ENCODE measurements at places on chromosomes 7 and 10. TPM values are rescaled to one million over a fixed set of nuclear protein-coding genes. Genes with fewer than 3 reads are reported as not detected.

- no peak overlapping the region for H3K27ac ChIP-seq
- no peaks in the 10 kb centered on the region for H3K4me1 ChIP-seq
- no peaks in the 10 kb centered on the region for H3K36me3 ChIP-seq
- no peak overlapping the region for H3K4me3 ChIP-seq
- H3K27me3 ChIP-seq = no peaks in the 10 kb centered on the region
These were observed 40.4 kb upstream of the STEAP4 start for GRCh38 chr7:88347090-88347489.

The ARHGAP21 gene
- 35.2 TPM for total RNA-seq

GRCh38 chr7:36749282-36749960 is 25.1 kb upstream of the AOAH start:
- DNase-seq = no peak
- H3K4me3 ChIP-seq = no peak overlapping the region
- no peaks in the 10 kb centered on the region for H3K4me1 ChIP-seq

- no peaks in the 10 kb centered on the region for H3K27me3 ChIP-seq
- no peaks in the 10 kb centered on the region for H3K36me3 ChIP-seq
- DNase-seq = no peak
- no peaks in the 10 kb centered on the region for H3K4me1 ChIP-seq
- H3K27ac ChIP-seq = no peak overlapping the region
These were observed 85.5 kb upstream of the LRRC4 start for GRCh38 chr7:128116740-128117139.

- no peaks in the 10 kb centered on the region for H3K27me3 ChIP-seq
- no peak for DNase-seq
- H3K27ac ChIP-seq = no peak overlapping the region
- no peak overlapping the region for H3K4me3 ChIP-seq
These were observed 307.6 kb upstream of the SEMA3A start for GRCh38 chr7:84502239-84502638.

DNA sequence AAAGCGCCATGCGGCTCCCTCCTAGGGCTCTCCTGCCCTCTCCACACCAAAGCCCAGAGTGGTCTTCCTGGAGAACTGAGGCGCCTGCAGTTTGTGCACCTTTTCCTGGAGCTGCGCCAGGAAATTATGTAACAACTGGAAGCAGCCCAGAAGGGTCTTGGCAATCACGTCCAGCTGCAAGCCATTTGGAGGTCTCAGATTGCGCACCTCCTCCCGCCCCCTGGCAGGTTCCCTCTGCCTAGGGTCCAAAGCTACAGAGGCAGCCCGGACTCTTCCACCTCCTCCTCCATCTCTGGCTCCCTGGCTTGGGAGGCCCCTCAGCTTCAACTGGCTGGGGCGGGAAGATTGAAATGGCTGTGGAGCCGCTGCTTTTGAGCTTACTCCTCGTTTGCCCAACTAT is 34.0 kb upstream of the SFTPD start:
- H3K36me3 ChIP-seq = no peaks in the 10 kb centered on the region
- no peak overlapping the region for H3K27ac ChIP-seq
- peaks cover 7% of the 10 kb centered on the region for H3K4me1 ChIP-seq
- H3K27me3 ChIP-seq = no peaks in the 10 kb centered on the region

The NRAP gene
- 2,174 TPM for total RNA-seq

The STOX1 gene
- 2.4 TPM for total RNA-seq

The PLEKHS1 gene
- total RNA-seq = not detected

DNA sequence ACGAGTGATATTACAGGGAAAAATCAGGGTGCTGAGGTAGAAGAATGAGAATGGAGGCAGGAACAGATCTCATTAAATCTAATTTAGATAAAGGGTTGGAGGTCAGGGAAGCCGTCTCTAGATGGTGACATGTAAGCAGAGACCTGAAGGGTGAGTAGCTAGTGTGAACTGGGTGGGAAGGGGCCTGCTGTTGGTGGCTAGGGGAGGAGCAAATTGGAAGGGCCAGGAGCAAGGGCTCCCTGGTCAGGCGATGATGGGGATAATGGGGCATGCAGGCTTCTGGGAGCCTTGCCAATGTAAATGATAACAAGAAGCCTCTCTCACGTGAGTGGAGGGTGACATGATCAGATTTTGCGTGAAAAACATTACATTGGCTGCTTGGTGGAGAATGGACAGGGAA is 76.3 kb downstream of the WDFY4 start:
- no peak overlapping the region for H3K27ac ChIP-seq
- no peaks in the 10 kb centered on the region for H3K4me1 ChIP-seq
- no peak for DNase-seq
- H3K36me3 ChIP-seq = no peaks in the 10 kb centered on the region

DNA sequence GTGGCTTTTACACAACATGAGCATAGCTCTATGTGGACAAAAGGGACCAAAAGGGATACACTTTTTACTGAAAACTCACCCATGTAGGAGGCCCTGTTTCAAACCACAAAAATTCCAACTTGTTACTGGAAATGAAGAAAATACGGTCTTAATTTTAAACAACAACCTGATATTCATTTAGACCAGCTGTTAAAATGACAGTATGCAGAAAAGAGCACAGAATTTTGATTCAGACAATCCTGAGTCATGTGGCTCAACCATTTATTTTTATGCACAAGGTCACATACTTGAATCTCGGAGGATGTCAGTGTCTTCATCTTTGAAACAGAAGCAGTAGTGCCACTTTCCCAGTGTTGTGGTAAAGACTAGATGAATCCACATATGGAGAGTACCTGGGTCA is 426.5 kb upstream of the NFE2L3 start:
- no peak overlapping the region for H3K4me3 ChIP-seq
- peaks cover 12% of the 10 kb centered on the region for H3K4me1 ChIP-seq
- no peaks in the 10 kb centered on the region for H3K27me3 ChIP-seq
- H3K27ac ChIP-seq = no peak overlapping the region
- no peak for DNase-seq

DNA sequence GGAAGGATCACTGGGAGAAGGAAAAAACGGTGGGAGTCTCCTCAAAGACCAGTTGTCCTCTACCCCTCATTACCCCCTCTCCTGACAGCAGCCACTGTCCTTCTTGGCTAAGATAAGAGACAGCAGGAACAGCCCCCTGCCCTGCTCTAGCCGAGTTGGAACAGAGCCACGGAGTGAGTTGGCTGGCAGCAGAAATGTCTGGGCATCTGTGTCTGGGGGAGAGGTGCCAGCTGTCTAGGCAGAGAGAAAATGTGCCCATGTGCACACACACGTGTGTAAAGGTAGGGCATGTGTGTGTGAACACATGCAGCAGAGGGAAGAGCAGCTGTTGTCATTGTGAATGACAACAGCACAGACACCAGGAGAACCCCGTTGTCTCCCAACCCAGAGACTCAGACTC is 9.4 kb upstream of the HILPDA start:
- H3K36me3 ChIP-seq = no peaks in the 10 kb centered on the region
- H3K4me1 ChIP-seq = no peaks in the 10 kb centered on the region
- no peak overlapping the region for H3K27ac ChIP-seq
- H3K27me3 ChIP-seq = no peaks in the 10 kb centered on the region

- no peak overlapping the region for H3K4me3 ChIP-seq
- H3K4me1 ChIP-seq = no peaks in the 10 kb centered on the region
- DNase-seq = peak; percentile 21
- H3K27me3 ChIP-seq = no peaks in the 10 kb centered on the region
- H3K27ac ChIP-seq = no peak overlapping the region
These were observed 6.1 kb upstream of the VCL start for GRCh38 chr10:73991884-73992245.

DNA sequence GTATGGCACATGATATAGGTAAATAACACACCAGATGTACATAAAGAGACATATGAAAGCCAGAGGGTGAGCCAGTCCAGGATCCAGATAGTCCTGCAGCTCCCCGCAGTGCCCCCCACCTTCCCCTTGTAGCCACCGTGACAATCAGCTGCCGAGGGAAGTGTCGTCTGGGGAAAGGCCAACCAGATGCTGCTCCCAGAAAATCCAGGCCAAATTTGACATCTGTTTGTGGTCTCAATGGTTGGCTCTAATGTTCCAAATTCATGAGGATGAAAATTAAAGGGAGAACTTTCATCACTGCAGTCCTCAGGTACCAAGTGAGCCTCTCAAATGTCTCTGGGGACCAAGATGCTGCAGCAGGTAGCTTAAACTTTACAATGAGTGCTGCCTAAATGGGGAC is 210.3 kb downstream of the PTEN start:
- H3K27ac ChIP-seq = no peak overlapping the region
- no peaks in the 10 kb centered on the region for H3K27me3 ChIP-seq
- H3K4me3 ChIP-seq = no peak overlapping the region
- no peak for DNase-seq

GRCh38 chr10:97040706-97041105 is 145.1 kb downstream of the SLIT1 start:
- H3K27me3 ChIP-seq = no peaks in the 10 kb centered on the region
- no peaks in the 10 kb centered on the region for H3K36me3 ChIP-seq
- no peak overlapping the region for H3K4me3 ChIP-seq
- no peak overlapping the region for H3K27ac ChIP-seq
- DNase-seq = no peak

The EGR2 gene
- 1.2 TPM for total RNA-seq

- H3K4me1 ChIP-seq = no peaks in the 10 kb centered on the region
- no peaks in the 10 kb centered on the region for H3K27me3 ChIP-seq
- no peak overlapping the region for H3K27ac ChIP-seq
- no peak overlapping the region for H3K4me3 ChIP-seq
- DNase-seq = no peak
These were observed 23.5 kb downstream of the CH25H start for GRCh38 chr10:89183571-89183970.

The NRCAM gene
- 1.1 TPM for total RNA-seq

DNA sequence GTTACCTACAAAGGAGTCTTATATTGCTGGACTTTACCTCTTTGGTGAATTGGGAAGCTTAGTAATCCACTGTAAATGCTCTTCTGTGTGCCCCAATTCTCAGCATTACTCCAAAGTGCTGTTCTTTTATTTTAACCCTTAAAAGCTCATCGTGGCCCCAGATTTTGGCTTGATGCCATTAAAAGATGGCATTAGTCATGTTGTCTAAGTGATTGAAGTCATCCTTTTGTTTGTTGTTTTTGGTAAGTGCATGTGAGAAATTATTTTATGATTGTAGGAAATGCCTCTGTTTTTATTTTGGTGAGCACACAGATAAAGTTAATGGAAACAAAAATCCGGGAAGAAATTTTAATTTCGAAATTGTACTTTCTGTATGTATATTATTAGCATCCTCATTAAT is 82.5 kb upstream of the GATA3 start:
- H3K4me1 ChIP-seq = no peaks in the 10 kb centered on the region
- no peaks in the 10 kb centered on the region for H3K36me3 ChIP-seq
- H3K27ac ChIP-seq = no peak overlapping the region
- H3K4me3 ChIP-seq = no peak overlapping the region
- H3K27me3 ChIP-seq = no peaks in the 10 kb centered on the region

The LRIT1 gene
- total RNA-seq = not detected

DNA sequence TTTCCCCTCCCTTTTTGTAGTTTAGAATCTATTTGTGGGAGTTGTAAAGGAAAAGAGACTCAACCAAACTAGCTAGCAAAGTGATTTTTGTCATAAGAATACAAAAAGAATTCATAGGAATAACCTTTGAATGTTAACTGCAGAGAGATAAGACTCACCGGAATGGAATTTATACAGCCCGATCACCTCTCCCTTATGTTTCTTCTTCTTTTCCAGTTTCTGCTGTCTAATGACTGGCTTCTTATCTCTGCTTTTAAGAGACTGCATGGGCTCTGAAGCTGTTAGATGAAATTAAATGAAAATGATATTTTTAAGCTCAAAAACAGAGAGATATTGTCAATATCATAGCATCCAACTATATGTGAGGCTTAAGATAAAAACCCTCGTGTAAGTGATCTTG is 1095.9 kb downstream of the REEP3 start:
- H3K27ac ChIP-seq = no peak overlapping the region
- H3K4me3 ChIP-seq = no peak overlapping the region
- no peaks in the 10 kb centered on the region for H3K4me1 ChIP-seq
- H3K27me3 ChIP-seq = no peaks in the 10 kb centered on the region
- DNase-seq = no peak

DNA sequence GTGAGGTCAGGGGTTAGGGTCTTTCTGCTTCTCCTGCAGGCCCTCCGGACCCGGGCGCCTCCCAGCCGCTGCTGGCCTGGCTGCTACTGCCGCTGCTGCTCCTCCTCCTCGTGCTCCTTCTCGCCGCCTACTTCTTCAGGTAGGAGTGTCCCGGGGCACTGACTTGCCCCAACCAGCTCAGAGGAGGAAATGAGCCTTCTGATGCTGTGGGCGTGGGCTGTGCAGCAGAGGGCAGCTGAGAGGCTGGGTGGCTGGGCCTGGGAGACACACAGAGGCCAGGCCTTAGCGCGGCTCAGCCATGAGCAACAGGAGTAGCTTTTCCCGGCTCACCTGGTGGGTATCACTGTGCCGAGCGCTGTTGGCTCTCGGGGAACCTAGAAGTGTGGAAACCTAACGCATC is 78.9 kb downstream of the MKI67 start:
- H3K27me3 ChIP-seq = no peaks in the 10 kb centered on the region
- no peak overlapping the region for H3K27ac ChIP-seq
- DNase-seq = peak; percentile 55

The HTR5A gene
- total RNA-seq = not detected

- no peaks in the 10 kb centered on the region for H3K36me3 ChIP-seq
- DNase-seq = no peak
- no peaks in the 10 kb centered on the region for H3K27me3 ChIP-seq
- H3K27ac ChIP-seq = no peak overlapping the region
These were observed 468.1 kb upstream of the ADARB2 start for GRCh38 chr10:2205406-2205805.

- H3K4me3 ChIP-seq = no peak overlapping the region
- peaks cover 25% of the 10 kb centered on the region for H3K4me1 ChIP-seq
- no peak for DNase-seq
- H3K36me3 ChIP-seq = no peaks in the 10 kb centered on the region
These were observed 38.0 kb downstream of the MARCHF5 start for GRCh38 chr10:92328993-92329392.

- DNase-seq = no peak
- no peaks in the 10 kb centered on the region for H3K4me1 ChIP-seq
- H3K4me3 ChIP-seq = no peak overlapping the region
- H3K36me3 ChIP-seq = peaks cover 54% of the 10 kb centered on the region
- no peaks in the 10 kb centered on the region for H3K27me3 ChIP-seq
These were observed 6.9 kb upstream of the ORAI2 start for GRCh38 chr7:102426268-102427018.

GRCh38 chr7:123655614-123656013 is at the start of gene LMOD2:
LMOD2 (plus strand) TSS chr7:123655866; CDS start chr7:123655964, 98 bp downstream.
- peak; percentile 88 for DNase-seq
- H3K27me3 ChIP-seq = no peaks in the 10 kb centered on the region

- no peaks in the 10 kb centered on the region for H3K27me3 ChIP-seq
- no peak overlapping the region for H3K27ac ChIP-seq
- no peaks in the 10 kb centered on the region for H3K36me3 ChIP-seq
- H3K4me3 ChIP-seq = no peak overlapping the region
- DNase-seq = no peak
These were observed 699.4 kb upstream of the GALNT17 start for GRCh38 chr7:70432567-70433001.

- H3K27ac ChIP-seq = no peak overlapping the region
- no peak overlapping the region for H3K4me3 ChIP-seq
- H3K4me1 ChIP-seq = no peaks in the 10 kb centered on the region
- no peak for DNase-seq
- H3K36me3 ChIP-seq = no peaks in the 10 kb centered on the region
These were observed 149.8 kb upstream of the HDAC9 start for GRCh38 chr7:18345641-18346234.

GRCh38 chr7:90563286-90563685 is 32.8 kb upstream of the CDK14 start:
- no peaks in the 10 kb centered on the region for H3K27me3 ChIP-seq

The JAKMIP3 gene
- total RNA-seq = 0.57 TPM

Measured in psoas muscle (tissue), 8 donors.